Left lung (tissue), 14 donors: ENCODE measurements at places on chromosomes 11 and 22. TPM values are rescaled to one million over a fixed set of nuclear protein-coding genes. Genes with fewer than 3 reads are reported as not detected.

GRCh38 chr11:30921811-30922210 lies 335.7 kb upstream of the MPPED2 start:
- no peak overlapping the region for H3K27ac ChIP-seq
- no peaks in the 10 kb centered on the region for H3K36me3 ChIP-seq
- DNase-seq = no peak
- no peaks in the 10 kb centered on the region for H3K4me1 ChIP-seq
- no peak overlapping the region for H3K4me3 ChIP-seq

- peak; percentile 73 for DNase-seq
- peak within 1 kb of the TSS; percentile 52 for H3K4me3 ChIP-seq
- H3K27ac ChIP-seq = no peak within 1 kb of the TSS
- peaks cover 14% of the 10 kb centered on the region for H3K27me3 ChIP-seq
Measured at GRCh38 chr11:123654566-123655081, at the start of gene SCN3B. TSS of gene SCN3B (minus strand) at chr11:123654624. CDS start at chr11:123653801, 823 bp downstream.

GRCh38 chr22:49992921-49993648 lies 19.5 kb downstream of the IL17REL start:
- H3K27ac ChIP-seq = no peak overlapping the region
- H3K27me3 ChIP-seq = no peaks in the 10 kb centered on the region
- DNase-seq = peak; percentile 69
- no peaks in the 10 kb centered on the region for H3K36me3 ChIP-seq
- no peaks in the 10 kb centered on the region for H3K4me1 ChIP-seq

DNA sequence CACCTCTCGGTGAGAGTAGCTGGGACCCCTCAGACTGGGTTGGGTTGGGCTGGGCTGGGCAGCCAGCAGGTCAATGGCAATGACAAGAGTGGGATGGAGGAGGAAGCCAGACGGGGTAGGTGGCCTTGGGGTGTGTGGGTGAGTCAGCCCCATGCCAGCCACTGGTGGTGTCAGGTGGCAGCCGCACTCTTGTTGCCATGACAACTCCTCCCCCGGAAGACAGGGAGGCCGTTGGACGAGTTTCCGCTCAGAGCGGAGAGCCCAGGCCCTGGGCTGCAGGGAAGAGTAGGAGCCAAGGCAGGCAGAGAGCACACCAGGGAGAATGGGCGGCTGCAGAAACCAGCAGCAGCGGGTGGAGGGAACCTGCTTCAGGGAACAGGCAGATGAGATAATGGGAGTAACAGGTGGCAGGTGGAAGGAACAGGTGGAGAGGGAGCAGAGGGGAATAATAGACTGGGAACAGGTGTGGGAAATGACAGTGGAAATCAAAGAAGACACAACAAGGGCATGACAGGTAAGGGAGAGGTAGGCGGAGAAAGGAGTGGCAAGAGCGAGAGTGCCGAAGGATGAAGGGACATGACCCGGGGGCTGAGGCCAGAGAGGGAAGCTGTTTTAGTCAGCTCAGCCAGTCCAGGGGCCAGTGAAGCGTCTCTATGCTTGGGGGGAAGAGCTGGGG lies 8.7 kb downstream of the SPTBN2 start:
- DNase-seq = no peak
- H3K4me3 ChIP-seq = no peak overlapping the region
- H3K27me3 ChIP-seq = peaks cover under 1% of the 10 kb centered on the region

DNA sequence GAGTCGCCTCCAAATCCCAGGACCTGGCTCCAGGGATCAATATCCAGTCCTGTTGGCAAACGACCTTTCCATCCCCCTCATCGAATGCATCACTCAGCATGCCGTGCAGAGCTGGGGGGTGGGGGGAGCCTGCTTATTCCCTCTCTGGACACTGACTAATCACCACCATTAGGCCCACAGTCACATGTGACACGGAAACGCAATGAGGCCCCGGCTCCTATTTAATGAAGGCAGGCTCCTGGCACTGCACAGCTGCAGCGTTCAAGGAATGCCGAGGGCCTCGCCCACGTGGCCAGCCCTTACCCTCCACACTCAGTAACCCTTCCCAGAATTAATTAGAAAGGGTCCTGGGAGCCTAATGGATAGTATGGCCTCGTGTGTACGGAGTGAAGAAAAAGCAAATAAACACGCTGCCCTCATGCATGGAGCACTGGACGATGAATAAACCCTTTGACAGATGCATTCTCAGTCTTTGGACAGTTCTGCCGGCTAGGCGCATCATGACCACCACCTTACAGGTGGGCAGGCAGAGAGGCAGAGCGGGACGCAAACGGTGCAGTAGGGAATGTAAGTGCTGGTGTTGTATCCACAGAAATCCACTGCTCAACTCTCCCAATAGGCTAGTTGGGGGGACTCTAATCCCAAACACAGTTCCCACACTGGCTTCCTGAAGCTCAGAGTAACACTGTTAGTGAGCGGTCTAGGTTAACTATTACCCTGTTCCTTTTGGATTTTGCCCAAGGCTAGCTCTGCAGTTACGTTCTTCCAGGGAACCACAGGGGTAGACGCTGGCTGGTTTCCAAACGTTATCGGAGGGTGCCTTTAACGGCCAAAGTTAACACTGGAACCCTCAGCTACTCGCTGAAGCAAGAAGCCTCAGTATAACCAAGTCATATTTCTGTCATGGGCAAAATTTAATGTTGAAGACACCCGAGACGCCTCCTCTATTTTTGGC lies 490.1 kb downstream of the OPCML start:
- no peak for DNase-seq
- no peak overlapping the region for H3K27ac ChIP-seq
- H3K4me3 ChIP-seq = no peak overlapping the region
- peaks cover 66% of the 10 kb centered on the region for H3K27me3 ChIP-seq

- no peak for DNase-seq
- H3K27me3 ChIP-seq = peaks cover 45% of the 10 kb centered on the region
- H3K4me3 ChIP-seq = peak overlapping the region; percentile 37
- no peak overlapping the region for H3K27ac ChIP-seq
- no peaks in the 10 kb centered on the region for H3K36me3 ChIP-seq
Measured at GRCh38 chr11:111539426-111540113, 950 bp upstream of the LAYN start.

C11orf16 gene
- total RNA-seq = 2.0 TPM

SLC25A18 gene
- total RNA-seq = 0.50 TPM

GRCh38 chr11:66150140-66150539 lies 80.1 kb downstream of the PACS1 start:
- no peak for DNase-seq
- H3K27me3 ChIP-seq = no peaks in the 10 kb centered on the region
- H3K27ac ChIP-seq = no peak overlapping the region
- H3K4me3 ChIP-seq = no peak overlapping the region
- no peaks in the 10 kb centered on the region for H3K36me3 ChIP-seq
- H3K4me1 ChIP-seq = peaks cover 3% of the 10 kb centered on the region

DNA sequence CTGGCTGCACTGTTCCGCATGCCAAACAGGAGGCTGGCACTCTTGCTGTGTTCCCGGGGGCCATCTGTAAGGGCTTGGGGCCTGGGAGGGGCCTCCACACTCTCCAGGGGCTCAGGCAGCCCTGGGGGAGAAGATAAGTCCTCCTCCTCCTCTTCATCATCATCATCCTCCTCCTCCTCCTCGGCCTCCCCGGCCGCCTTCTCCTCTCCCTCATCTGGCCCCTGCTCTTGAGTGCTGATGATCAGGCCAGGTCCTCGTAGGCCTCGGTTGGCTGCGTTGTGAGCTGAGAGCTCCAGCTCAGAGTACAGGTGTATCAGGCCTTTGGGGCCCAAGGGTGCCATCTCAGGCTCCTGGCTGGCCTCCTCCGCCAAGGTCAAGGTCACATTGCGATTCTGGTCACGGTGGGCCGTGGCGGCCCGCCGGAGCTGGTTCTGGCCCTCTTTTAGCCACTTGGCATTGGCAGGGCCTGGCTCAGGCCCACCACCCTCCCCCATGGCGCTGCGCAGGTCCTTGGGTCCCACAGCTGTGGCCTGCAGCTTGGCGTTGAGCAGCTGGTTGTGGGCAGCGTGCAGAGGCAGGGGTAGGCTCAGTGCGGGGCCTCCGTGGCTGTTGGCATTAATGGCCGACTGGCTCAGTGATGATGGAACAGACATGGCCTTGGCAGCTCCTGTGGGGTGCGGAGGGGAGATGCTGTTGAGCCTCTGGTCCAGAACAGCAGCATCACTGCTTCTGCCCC lies 8.0 kb downstream of the APBB1 start:
- no peak overlapping the region for H3K27ac ChIP-seq
- no peak overlapping the region for H3K4me3 ChIP-seq
- H3K4me1 ChIP-seq = peaks cover 5% of the 10 kb centered on the region
- H3K36me3 ChIP-seq = peaks cover 16% of the 10 kb centered on the region
- no peak for DNase-seq

GRCh38 chr11:67178421-67178820 lies 59.4 kb downstream of the KDM2A start:
- H3K4me3 ChIP-seq = no peak overlapping the region
- peaks cover 37% of the 10 kb centered on the region for H3K36me3 ChIP-seq
- peaks cover 9% of the 10 kb centered on the region for H3K4me1 ChIP-seq
- no peak for DNase-seq
- H3K27me3 ChIP-seq = no peaks in the 10 kb centered on the region
- H3K27ac ChIP-seq = no peak overlapping the region

BEST1 gene
- 3.8 TPM for total RNA-seq

PDGFB gene
- 28.2 TPM for total RNA-seq
